ENCODE measurements at places on chromosomes 12 and 14. TPM values are rescaled to one million over a fixed set of nuclear protein-coding genes. Genes with fewer than 3 reads are reported as not detected.

TMED8 gene
- total RNA-seq = 28.0 TPM

RNF212B gene
- total RNA-seq = not detected

SLC6A13 gene
- not detected for total RNA-seq

LHX5 gene
- not detected for total RNA-seq

CPM gene
- 9.5 TPM for total RNA-seq

OR4K13 gene
- not detected for total RNA-seq

GDF3 gene
- not detected for total RNA-seq

TAS2R7 gene
- not detected for total RNA-seq

NFATC4 gene
- 29.3 TPM for total RNA-seq

MIP gene
- not detected for total RNA-seq

TOMM20L gene
- not detected for total RNA-seq

TEAD4 gene
- 21.6 TPM for total RNA-seq

KRT4 gene
- not detected for total RNA-seq

ANAPC7 gene
- 35.4 TPM for total RNA-seq

SLC38A4 gene
- total RNA-seq = not detected

CCDC177 gene
- not detected for total RNA-seq

SDSL gene
- 7.6 TPM for total RNA-seq

CCDC175 gene
- total RNA-seq = not detected

EPYC gene
- not detected for total RNA-seq

GALNT8 gene
- total RNA-seq = not detected

PPM1H gene
- 76.8 TPM for total RNA-seq

EGLN3 gene
- total RNA-seq = 6.3 TPM

KCNC2 gene
- not detected for total RNA-seq

HCAR2 gene
- total RNA-seq = under 0.01 TPM

LRRC10 gene
- total RNA-seq = not detected

DAO gene
- total RNA-seq = not detected

All from melanocyte of skin (primary cell).